ENCODE measurements at places on chromosomes 12 and 14.

GRCh38 chr12:67539946-67540345, 108.6 kb upstream of the DYRK2 start:
- DNase-seq: no peak

- DNase-seq: no peak
Observed at GRCh38 chr12:101299346-101299745, 19.4 kb downstream of the UTP20 start.

- DNase-seq: no peak
Observed at GRCh38 chr14:81594012-81594411, 60.4 kb upstream of the SEL1L start.

DNA sequence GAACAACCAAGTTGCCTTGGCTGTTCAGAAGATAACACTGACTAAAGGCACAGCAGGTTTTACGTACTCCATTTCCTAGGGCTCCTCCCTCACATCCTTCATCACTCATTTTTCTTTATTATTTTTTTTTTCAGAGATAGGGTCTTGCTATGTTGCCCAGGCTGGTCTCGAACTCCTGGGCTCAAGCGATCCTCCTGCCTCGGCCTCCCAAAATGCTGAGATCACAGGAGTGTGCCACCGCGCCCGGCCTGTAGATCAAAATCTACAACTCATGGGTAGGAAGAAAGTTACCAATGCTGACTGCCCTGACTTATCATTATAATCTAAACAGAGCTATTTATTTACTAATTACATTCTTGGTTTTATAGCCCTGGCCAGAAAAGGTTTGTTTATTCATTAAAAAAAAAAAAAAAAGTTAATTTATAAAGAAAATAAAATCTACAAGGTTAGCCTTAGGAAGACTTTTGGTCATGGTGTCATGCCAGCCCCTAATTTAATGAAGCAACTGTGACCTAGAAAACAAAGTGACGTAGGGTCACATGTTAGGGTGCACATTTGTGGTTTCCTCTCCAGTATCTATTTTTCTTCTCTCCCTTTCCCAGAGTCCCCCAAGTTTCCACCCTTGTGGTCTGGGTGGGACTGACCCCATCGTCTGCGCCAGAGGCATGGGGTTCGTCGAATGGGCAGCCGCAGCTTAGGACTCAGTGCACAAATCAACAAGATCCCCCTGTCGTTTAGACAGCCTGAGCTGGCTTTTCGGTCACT, 19.0 kb upstream of the FOXN3 start:
- DNase-seq: no peak

GRCh38 chr12:53328043-53328435, 6.6 kb upstream of the AAAS start:
- no peak for DNase-seq

GRCh38 chr14:37384870-37385596, 187.3 kb downstream of the MIPOL1 start:
- no peak for DNase-seq

DNA sequence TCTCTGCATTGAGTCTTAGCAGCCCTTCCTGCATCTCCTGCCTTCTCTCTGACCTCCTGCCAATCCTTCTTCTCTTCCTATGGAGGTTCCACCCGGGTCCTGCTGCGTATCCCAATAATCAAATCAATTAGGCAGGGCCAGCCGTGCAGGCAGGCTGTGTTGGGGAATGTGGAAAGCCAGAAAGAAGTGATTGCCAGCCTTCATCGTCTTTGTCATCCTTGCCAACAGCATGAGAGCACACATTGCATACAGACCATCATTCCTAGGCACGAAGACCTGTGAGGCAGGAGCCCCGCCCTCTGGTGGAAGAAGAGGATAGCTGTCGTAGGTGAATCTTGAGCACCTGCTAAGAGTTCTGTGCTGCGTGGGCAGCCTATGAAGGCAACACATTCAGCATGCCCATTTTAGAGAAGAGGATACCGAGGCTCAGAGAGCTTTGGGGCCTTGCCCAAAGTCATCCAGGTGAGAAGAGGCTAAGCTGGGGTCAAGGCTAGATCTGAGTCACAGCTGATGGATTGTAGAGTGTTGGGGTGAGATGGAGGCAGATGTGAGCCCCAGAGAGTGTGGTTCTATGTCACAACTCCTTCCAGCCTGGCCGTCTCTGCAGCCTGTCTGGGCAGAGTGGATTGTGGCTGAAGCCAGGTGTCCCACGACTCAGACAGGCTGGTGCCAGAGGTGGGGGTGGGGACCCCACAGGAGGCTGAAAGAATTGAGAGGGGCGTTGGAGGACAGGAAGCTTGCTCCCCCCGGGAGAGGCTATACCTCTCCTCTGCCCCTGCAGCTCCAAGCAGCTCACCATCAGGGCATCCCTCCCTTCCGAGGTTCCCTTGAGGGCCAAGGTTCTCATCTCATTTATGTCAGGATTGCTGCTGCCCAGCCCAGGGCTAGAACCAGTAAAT, 12.7 kb downstream of the C14orf132 start:
- no peak for DNase-seq

DNA sequence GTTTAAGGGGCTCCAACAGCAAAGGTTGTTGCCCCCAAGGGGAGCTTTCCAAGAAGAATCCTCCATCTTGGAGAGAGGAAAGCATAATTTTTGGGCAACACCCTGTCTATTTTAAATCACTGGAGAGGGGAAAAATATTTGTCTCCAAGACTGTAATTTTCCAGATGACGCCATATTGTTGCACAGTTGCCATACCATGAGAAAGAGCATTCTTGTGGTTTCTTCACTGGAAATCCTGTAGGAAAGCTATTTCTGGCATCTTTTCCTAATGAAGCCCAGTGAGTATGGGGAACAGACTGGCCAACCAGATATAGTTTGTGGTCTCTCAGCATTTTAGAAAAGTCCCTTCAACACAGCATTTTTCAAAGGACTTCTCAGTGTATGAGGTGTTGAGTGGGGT, 88.1 kb upstream of the MANSC4 start:
- no peak for DNase-seq

GRCh38 chr12:26770239-26771070, 62.5 kb downstream of the ITPR2 start:
- no peak for DNase-seq

DNA sequence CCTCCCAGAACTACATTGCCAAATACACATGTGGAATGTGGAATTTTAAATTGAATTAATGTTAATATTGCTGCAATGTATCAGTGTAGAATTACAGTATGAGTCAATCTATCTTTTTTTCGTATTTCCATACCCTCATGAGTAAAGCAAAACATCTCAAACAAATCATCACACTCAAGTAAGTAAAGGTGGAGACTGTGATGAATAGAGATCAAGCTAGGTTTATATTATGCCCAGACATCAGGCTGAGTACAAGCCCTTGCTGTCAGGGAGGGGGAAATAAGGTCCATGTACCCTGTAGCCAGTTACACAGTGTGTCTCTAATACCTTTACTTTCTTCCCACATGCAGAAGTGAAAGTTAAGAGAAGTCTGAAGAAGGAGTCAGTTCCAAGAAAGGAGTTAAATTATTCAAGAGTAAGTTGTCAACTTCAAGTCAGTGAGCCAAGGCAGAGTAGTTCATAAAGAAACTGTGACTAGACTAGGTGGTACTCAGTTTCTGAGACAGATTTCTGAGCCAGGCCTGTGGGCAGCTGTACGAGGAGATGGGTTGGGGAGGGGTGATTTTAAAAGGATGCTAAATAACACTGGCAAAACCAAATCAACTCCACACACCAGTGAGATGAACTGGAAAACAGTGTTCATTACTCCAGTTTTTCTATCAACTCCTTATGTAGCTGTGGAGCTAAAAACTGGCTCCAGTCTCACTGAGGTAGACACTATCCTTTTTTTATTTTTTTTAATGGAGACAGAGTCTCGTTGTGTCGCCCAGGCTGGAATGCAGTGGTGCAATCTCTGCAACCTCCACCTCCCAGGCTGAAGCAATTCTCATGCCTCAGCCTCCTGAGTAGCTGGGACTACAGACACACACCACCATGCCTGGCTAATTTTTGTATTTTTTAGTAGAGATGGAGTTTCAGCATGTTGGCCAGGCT, 23.8 kb upstream of the STK38L start:
- DNase-seq: no peak

- no peak for DNase-seq
Observed at GRCh38 chr12:531951-532585, 72.3 kb downstream of the B4GALNT3 start.

DNA sequence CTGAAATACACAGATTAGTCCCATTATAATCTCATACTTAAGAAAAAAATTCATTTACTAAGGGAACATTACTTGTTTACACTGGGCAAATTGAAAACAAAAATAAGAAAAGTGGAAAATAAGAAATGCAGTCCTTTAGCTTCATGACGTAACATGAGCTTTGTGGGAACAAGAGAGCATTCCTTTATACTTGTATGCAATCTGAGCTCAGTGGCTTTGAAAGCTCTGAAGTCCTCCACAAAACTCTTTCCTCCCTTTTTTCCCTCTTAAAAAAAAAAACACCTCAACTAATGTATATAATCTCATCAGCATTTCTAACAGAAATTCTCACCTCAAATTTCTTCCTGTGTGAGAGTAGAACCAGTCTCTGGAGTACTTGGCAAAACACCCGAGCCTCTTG, 76.9 kb upstream of the OTX2 start:
- DNase-seq: no peak

DNA sequence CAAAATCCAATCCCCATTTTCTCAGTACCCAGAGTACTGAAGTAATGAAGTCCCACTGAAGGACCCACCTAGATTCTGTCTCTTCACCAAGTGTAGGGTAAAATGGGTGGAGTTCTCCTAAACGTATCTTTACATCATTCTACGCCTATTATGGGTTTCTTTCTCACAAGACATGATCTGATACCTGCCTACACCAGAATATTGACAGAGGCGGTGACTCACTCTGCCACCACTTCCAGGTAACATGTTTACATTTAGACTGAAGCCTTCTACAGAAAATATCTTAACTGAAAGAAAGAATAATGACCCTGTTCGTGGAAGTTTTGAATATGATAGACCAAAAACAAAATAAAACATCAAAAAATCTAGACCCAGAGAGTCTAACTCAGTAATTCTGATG, 89.8 kb downstream of the BTG1 start:
- DNase-seq: no peak

DNA sequence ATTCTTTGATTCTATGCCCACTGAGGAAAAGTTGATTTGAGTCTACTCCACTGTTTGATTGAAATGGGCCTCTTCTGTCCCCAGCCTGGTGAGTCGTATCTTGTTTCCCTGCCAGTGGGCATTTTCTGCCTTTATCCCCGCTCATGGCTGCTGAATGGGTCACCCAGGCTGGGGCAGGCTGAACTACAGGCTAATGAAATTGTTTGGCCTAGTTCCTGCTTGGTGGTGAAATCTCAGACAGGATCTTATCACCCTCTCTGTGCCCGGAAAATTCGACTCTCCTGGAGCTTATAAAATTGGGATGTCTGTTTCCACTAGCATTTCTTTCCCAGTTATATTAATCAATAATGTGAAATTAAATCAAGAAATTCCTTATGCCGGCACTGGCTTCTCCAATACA, 65.0 kb downstream of the CHST11 start:
- DNase-seq: no peak

- DNase-seq: no peak
Observed at GRCh38 chr12:45231515-45232145, 15.7 kb downstream of the ANO6 start.

GRCh38 chr14:72965249-72965648, 39.0 kb downstream of the DCAF4 start:
- DNase-seq: no peak

GRCh38 chr12:30796313-30796780, 41.6 kb upstream of the CAPRIN2 start:
- no peak for DNase-seq

- no peak for DNase-seq
Observed at GRCh38 chr14:31716208-31716607, 155.0 kb downstream of the NUBPL start.

DNA sequence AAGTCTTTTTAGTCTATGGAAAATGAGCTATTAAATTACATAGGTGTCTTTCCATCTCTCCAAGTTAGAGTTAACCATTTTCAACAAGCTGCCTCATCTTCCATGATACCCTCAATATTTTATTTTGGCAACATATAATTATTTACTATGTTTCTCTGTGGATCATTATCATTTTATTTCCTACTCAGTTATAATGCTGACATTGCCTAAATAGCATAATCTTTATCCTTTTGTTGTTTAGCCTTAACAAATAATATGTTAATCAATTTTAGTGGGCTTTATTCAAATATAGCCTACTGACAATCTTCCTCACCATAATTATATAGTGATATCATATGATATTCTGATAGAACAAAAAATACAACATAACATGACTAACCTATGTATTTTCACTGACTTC, 1044.8 kb upstream of the FOXG1 start:
- no peak for DNase-seq

DNA sequence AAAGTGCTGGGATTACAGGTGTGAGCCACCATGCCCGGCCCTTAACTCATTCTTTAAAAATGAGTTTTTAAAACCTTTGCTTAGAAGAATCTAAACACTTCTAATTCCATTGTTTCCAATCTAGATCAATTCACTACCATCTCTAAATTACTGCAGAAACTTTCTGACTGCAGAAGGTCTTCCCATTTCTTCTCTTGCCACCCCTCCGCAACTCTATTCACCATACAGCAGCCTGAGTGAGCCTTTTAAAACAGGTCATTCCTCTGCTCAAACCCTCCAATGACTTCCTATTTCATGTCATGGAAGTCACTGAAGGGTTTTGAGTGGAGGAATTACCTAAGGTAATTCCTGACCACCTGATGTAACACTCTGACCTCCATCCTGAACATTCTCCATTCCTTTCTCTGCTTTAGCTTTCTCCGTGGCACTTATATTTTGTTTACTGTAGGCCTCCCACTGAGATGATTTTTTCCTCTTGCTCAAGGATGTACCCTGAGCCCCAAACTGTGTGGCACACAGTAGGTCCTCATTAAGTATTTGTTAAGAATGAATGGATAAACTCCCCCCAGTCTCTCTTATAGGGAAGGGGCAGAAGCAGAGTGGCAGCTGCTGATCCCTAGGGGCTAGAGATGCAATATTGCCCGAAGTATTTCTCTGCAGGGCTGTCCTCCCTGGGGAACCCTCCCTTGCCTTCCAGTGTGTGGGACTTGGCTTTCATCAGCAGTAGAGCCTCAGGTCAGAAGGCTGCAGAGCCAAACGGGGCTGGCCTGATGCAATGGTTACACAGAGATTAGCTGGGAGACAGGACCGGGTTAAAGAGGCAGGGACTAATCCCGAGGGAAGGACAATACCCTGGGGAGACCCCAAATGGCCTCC, 1.2 kb downstream of the DDIT3 start:
- DNase-seq: no peak

DNA sequence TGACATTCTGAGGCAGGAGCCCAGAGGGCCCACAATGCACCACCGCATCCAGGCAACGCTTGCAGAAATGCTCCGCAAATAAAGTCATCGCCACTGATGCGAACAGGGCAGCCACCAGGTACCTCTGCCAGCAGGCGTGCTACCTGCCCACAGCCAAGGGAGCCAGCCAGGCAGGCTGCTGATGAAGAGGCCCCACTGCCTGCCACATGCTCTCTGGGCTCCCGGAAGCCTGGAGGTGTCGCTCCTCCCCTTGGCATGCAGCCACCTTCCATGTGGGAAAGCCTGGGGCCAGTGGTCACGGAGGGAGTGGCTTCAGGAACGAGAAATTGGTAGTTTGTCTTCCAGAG, 14.7 kb downstream of the GPR132 start:
- no peak for DNase-seq

GRCh38 chr12:68272732-68273131, 19.3 kb upstream of the IL22 start:
- no peak for DNase-seq

- no peak for DNase-seq
Observed at GRCh38 chr12:5480218-5480937, 48.5 kb downstream of the NTF3 start.
